ENCODE measurements at places on chromosomes 5 and 9.

GRCh38 chr5:73678322-73678740 lies 52.3 kb downstream of the ARHGEF28 start:
- DNase-seq = no peak

DNA sequence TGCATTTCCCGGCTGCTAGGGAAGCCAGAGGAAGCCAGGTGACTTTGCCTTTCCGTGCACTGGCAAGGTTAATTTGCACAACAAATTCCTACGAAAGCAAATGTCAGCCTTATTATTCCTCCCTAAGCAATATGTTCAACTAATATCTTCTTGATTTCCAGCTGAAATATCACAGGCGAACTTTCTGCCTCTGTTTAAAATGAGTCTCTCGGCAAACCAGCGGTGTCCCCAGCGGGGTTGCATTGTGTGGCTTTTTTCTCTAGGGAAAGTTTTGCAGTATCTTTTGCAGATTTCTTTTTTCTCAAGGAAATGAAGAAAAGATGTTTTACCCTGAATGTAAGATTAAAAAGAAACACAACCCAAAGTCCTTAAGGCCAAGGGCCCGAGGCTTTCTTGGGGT lies 1.9 kb downstream of the DBH start:
- DNase-seq = no peak

DNA sequence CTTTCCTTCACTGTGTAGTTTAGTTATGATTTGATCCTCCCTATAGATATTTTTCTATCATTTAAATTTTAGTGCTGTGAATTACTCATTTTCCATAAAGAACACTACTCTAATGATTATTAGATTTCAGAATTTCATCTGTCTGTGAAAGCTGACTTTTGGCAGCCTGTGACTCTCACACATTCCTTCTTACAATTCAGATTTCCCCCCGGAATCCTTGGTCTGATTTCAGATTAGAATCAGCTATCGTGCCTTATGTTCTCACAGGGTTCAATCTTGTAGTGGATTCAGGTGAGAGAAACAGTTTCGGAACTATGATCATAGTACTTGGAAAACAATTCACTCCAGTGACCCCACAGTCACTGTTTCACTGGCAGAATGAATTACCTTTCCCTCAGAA lies 26.2 kb downstream of the ZNF474 start:
- DNase-seq = no peak

GRCh38 chr9:133227242-133227860 lies 18.3 kb upstream of the OBP2B start:
- no peak for DNase-seq

DNA sequence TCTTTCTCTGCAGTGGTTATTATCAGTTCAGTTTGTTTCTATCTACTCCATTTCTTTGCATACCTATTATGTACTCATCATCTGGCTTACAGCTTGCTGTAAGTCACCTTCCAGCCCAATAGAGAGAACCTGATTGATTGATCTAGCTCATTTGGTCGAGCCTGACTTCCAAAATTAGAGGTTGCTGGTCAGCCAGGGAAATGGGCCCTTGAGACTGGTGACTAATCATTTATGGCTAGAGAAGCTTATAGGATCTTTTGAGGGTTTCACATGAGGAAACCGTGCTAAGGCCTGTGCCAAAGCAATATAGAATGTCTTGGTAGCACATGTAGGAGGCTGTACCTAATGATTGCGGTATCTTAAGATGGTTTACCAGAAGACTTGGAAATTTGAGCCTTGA lies 5.8 kb downstream of the SREK1 start:
- DNase-seq = no peak

Measured in activated CD4-positive, alpha-beta memory T cell treated with anti-CD3 and anti-CD28 coated beads for 36 hours (primary cell).